Glomerular endothelial cell (primary cell): ENCODE measurements at places on chromosomes 16 and 17. TPM values are rescaled to one million over a fixed set of nuclear protein-coding genes. Genes with fewer than 3 reads are reported as not detected.
A peak's percentile ranks its signal among the peaks of the same experiment; 100 is the strongest.

GRCh38 chr16:27286451-27286850 lies 17.9 kb upstream of the NSMCE1 start:
- peak; percentile 95 for DNase-seq

GRCh38 chr16:15567823-15568222 lies 75.1 kb downstream of the MARF1 start:
- DNase-seq, result no peak

- DNase-seq, result no peak
Measured at GRCh38 chr17:35345926-35346771, 27.3 kb downstream of the SLFN11 start.

DNA sequence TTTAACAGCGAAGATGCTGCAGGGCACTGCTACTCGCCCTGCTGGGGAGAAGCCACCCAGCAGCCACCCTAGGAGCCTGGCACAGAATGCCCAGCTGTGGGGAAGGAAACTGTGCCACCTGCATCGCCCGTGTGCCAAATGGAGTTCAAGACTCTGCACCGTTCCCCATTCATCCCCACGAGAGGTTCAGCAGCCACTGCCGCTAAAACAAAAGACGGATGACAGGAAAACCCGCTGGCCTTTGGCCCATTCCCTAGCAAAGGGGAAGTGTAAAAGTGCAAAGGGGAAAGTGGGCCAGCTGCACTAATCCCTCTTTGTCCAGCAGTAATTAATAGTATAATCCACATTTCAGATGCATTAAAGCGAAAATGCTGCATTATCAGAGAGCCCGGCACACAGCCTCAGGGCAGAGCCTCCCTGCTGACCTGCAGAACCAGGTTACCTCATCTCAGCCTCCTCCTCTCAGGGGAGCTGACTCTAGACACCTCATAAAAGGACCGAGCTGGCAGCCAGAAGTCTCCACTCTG lies 37.7 kb downstream of the ZFHX3 start:
- no peak for DNase-seq

- DNase-seq, result no peak
Measured at GRCh38 chr17:6510321-6510977, 45.9 kb downstream of the PITPNM3 start.

- no peak for DNase-seq
Measured at GRCh38 chr17:73121506-73121905, 29.0 kb upstream of the SLC39A11 start.

DNA sequence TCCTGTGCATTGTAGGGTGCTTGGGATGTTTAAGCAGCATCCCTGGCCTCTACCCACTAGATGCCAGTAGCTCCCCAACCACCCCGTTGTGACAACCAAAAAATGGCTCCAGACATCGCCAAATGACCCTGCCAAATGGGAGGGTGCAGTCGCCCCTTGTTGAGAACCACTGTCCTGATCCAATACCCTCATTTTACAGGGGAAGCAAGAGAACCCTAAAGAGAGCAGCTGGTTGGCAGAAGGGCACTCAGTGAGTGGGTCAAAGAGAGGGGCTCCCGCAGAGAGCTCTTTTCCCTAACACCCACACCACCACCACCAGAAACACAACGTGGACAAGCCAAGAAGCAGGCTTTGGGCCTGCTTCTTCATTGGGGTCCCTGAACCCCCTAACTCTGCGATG lies 18.4 kb downstream of the TEKT5 start:
- DNase-seq, result no peak

DNA sequence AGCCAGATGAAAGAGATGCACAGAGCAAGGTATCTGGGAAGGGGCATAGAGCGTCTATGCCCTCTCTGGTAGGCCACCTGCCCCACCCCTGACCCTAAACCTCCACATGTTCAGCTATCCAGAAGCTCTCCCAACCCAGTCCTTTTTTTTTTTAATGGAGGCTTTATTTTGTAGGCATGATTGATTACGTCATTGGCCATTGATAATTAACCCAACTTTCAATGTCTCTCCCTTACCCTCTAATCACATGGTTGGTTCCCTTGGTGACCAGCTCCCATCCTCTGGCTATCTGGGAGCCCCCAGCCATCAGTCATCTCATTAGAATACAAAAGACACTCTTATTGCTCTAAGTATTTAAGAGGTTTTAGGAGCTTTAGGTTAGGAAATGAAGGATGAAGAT lies 14.3 kb upstream of the CES5A start:
- no peak for DNase-seq

DNA sequence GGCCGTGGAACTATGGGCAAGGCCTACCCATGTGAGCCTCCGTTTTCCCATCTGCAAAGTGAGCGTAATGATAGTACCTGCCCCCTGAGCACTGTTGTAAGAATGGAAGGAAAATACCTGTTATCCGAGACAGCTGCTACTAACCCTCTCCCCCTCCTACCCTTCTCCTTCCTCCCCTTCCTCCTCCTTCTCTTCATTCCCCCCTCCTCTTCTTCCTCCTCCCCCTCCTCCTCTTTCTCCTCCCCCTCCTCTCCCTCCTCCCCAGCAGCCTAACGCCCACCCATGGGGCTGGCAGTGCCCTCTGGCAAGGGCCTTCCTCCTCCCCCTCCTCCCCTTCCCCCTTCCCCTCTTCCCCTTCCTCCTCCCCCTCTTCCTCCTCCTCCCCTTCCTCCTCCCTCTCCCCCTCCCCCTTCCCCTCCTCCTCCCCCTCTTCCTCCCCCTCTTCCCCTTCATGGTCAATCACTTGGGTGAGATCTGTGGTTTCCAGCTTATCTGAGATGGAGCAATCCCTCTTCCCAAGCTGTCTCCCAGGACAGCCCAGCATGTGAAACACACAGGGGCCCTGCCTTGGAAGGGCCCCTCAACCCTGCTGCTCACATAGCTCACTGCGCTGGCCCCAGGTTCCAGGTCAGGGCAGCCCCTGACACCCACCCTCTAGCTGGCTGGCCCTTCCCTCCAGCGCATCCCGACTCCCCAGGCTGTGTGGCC lies 6.4 kb downstream of the ZFPM1 start:
- DNase-seq, result no peak

DNA sequence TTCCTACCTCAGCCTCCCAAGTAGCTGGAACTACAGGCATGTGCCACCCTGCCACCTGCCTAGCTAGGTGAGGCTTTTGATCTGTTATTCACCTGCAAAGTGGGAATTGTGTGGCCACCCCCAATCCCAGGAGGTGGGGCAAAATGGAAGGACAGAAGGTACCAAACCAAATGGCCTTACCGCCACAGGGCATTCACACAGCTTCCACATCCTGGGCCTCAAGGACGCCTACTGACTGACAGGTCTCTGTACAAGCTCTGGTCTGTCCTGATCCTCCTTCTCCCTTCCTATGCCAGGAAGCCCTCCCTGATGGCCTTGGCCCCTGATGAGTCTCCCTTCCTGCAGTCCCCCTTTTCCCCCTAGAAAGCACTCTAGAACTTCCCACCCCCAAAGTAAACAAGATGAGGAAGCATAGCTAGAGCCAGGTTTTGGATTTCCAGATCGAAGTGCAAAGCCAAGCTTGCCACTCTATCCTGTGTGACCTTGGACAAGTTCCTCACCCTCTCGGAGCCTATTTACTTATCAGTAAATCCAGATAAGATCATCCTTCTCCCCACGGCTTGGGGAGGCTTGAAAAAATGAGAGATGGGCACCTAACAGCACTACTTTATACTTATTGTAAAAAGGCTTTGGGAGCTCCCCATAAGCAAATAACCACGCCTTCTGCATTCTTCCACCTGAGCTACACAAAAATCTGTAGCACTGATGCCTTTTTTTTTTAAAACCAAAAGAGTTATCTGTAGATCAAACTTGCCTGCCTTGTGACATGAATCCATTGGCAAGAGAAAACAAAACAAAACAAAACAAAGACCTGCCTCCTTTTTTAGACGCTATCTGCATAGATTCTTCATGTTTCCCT lies 4.5 kb downstream of the PLLP start:
- DNase-seq, result no peak

DNA sequence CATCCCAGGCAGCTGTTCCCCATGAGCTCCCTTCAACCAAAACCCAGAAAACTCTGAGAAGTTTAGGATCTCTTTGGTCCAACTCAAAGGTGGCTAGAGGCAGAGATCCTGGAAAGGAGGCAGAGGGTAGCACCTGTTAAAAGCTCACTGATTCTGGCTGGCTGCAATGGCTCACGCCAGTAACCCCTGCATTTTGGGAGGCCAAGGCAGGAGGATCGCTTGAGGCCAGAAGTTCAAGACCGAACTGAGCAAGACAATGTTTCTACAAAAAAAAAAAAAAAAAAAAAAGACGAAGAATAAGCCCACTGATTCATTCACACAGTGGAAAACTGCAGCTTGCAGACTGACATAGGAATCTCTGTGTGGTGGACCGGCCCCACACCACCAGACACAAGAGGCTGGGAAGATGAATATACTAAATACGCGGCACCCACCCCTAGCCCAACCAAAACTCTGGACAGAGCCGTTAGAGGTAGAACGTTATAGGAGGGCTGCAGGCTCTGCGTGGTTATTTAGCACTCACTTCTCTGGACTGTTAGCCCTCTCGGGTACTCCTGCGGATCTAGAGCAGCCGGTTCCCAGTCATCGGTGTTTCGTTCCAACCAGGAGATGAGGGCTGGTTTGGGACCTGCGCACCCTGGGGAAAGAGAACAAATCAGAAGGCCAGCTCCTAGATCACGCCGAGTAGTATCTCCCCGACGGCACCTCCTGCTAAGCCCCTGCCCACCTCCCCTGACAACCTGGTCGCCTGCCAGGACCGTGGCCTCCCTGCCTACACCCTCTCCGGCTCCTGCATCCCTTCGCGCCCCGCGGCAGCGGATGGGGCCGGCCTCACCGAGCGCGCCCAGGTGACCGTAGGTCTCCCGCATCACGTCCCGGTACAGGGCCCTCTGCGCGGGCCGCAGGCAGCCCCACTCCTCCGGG lies 925 bp downstream of the ZNF689 start:
- DNase-seq, result no peak

DNA sequence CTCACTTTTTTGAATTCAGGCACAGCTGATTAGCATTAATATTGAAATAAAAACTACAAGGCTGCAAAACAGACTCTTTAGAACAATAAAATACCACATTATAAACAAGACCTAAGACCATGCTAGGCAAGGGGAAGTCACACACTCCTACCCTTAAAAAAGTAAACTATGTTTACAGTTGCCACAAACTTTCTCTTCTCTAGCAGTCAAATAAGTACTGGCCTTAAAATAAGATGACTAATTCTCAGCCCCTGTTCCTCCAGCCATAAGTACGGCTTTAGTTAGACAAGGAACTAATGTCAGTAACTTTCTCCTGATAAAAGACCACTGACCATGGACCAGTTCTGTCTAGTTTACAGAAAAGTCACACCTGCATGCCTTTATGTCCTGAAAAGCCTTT lies 19.5 kb upstream of the CPHXL start:
- no peak for DNase-seq

- DNase-seq, result no peak
Measured at GRCh38 chr16:1917056-1917664, 1.1 kb downstream of the HS3ST6 start.

GRCh38 chr17:35740997-35741931 lies 9.8 kb downstream of the RASL10B start:
- DNase-seq, result no peak

GRCh38 chr16:76932541-76933211 lies 258.3 kb upstream of the MON1B start:
- no peak for DNase-seq

- DNase-seq, result no peak
Measured at GRCh38 chr17:34299027-34299426, 13.5 kb downstream of the CCL11 start.

- DNase-seq, result no peak
Measured at GRCh38 chr16:54724346-54724925, 206.2 kb upstream of the IRX5 start.

- DNase-seq, result no peak
Measured at GRCh38 chr16:57190136-57190535, 4.0 kb downstream of the RSPRY1 start.

DNA sequence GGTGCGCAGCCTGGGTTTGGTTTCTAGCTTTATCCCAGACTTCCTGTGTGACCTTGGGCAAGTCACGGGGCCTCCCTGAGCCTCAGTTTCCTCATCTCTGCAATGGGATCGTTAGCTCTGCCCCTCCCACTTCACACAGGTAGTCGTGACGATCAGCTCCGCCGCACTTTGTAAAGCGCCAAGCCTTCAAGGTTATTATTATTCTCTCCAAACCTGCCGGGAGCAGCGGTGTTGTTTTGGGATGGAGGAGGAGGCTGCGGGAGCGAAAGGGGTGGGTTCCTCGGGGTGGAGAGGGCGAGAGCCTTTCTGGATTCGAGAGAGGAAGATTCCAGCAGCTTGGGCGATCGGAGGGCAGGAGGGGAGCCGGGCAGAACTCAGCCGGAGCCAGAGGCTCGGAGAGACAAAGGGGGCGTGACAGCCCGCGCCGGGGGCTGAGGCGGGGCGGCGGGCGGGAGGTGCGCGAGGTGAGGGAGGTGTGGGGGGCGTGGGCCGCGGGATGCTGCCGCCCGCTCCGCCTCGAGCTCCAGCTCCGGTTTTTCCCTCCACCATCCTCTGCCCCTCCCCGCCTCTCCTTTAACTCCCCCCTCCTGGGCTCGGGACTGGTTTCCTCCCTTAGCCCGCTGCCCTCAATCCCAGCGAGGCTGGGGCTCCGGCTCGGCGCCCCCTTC lies at the start of gene EFNB3:
Gene EFNB3 (plus strand): TSS at position 602 of the 668 bp plus-strand sequence. CDS start 397 bp downstream, outside the sequence.
- DNase-seq, result no peak

- DNase-seq, result no peak
Measured at GRCh38 chr17:42018988-42019387, 902 bp upstream of the NKIRAS2 start.

- DNase-seq, result no peak
Measured at GRCh38 chr16:86383488-86384262, 126.7 kb upstream of the FOXF1 start.

DNA sequence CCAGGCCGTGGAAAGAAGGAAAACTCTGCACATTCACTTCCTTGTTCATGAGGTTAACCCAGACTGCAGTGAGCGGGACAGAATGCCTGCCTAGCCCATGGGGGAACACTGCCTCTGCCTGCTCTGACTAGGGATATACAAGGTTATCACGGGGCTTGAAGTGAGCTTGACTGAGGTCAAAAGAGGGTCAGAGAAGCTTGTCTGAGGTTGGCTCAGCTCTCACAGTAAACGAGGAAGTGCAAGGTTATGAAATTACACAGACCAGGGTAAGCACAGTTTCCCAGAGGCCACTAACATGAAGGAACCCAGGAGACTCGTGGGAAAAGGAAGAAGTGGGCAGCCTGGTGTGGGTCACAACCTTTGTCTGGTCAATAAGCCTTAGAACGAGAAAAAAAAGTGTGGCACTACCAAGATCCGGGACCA lies 28.7 kb downstream of the HIC1 start:
- no peak for DNase-seq

DNA sequence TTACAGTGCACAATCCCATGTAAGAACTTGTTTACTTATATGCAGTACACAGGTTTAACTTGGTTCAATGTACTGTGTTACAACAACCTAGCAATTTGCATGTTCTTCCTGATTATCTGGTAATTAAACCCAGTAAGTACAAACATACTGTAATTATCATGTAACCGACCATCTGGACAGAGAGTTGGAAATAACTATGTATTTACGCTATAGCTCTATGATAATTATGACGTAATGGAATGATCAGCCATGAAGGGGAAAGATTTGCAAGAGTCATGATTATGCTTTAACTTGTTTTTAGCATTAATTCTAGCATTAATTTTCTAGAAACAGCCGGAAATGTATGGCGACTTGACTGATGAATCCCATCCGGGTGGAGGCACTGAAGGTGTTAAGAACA lies 74.8 kb upstream of the SALL1 start:
- DNase-seq, result no peak

The KCTD19 gene
- total RNA-seq, result 0.23 TPM in 1 of 2 replicates, not detected in the other

The SLC13A2 gene
- total RNA-seq, result not detected in 2 replicates

The GDPD1 gene
- 3.0 and 6.3 TPM in 2 replicates for total RNA-seq

The KRT15 gene
- 3.4 and 11.4 TPM in 2 replicates for total RNA-seq

The MAP3K14 gene
- total RNA-seq, result 5.1 and 9.3 TPM in 2 replicates

The KIF2B gene
- not detected in 2 replicates for total RNA-seq

The EIF3CL gene
- total RNA-seq, result 141 and 185 TPM in 2 replicates

The DPEP3 gene
- total RNA-seq, result not detected in 2 replicates

The ZMYND15 gene
- total RNA-seq, result 0.06 and 0.15 TPM in 2 replicates

The ST6GALNAC2 gene
- 1.8 and 3.3 TPM in 2 replicates for total RNA-seq
